ENCODE measurements at places on chromosomes 2 and 18. TPM values are rescaled to one million over a fixed set of nuclear protein-coding genes. Genes with fewer than 3 reads are reported as not detected.

ST8SIA5 gene
- not detected for total RNA-seq

DNA sequence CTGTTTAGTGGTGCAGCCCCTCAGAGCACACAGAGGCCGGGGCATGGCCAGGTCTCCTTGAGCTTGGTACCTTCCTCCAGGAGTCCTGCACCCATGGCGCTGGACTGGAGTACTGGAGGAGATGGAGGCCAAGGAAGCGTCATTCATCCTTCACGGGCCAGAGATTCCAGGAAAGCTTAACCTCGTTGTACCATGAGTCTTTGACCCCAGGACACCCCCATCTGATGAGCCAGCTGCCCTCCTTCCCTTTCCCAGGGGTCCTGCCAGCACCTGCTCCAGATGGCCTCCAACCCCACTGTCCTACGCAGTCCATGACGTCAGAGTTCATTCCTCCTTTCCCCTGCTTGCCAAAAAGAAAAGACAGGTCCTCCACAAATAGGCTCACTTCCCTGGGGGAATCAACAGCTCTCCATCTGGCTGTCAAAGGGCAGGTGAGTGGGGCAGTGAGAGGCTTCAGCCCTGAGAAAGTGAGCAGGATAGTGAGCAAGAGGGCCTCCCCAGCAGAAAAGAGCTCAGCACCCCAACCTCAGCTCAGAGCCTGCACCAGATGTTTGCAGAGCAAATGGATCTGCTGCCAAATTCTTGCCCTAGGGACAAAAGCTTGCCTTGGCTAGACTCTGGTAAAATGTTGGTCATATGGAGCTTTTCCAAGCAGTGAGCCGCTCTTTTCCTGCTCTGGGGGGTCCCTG lies 4.5 kb upstream of the NPPC start:
- DNase-seq: peak; percentile 66

MMADHC gene
- total RNA-seq: 106 TPM

- peak; percentile 94 for DNase-seq
These were observed 10.2 kb downstream of the NFATC1 start for GRCh38 chr18:79405781-79406575.

SPRED2 gene
- total RNA-seq: 21.7 TPM

DNA sequence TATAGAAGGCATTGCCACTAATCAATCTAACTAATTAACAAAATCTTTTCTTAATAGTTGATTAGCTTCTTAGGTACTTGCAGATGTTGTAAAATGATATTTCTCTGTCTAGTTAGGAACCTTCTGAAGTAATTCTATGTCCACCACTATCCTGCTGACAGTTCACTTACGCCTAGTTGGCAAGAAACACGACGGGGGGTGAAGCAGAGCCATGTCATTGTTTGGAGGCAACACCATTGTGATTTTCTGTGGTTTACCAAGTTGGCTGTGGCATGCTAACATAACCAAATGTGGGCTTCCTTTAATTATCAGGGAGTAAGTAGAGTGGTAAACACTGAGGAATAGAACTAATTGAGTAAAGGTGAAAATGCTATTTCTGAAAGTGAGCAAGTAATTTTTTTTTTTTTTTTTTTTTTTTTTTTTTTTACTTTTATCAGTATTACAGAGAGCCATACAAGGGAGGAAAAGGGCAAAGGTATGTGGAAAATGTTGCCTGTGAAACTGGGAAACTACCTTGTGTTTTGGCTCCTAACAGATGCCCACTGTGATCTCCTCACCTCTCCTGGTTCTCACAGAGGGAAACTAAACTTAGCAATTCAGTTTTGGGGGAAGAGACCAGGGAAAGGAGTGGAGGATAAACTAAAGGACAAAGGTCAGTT lies 126.8 kb downstream of the MEIS1 start:
- DNase-seq: no peak

GRCh38 chr2:45675263-45675812 lies 23.9 kb downstream of the PRKCE start:
- DNase-seq: no peak

DNA sequence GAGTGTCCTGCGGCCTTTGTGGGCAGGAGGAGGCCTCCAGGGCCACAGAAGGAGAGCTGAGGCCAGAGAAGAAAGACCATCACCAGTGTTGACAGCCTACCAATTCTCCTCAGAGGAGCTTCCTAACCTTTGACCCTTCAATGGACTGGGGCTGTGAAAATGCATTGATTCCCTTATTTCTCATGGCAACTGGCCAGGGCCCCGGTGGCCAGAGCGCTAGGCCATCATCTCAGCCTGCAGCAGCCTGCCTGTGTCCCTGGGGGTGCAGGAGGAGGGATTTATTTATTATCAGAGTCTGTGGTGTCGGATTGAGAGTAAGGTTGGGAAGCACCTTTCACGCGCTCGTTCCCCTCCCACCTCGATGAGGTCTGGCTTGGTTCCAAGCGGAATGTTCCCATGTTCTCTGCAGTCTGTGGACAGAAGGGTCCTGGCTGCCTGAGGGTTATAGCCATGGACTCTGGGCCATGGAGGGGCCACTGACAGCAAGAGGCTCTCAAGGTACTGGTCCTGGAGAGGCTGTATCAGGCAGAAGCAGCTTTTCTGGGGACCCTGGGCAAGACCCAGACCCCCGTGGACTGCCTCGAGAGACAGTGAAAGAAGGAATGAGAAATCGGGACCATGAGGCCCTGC lies 53.8 kb downstream of the CYP27C1 start:
- no peak for DNase-seq

- no peak for DNase-seq
These were observed 36.6 kb upstream of the SIGLEC15 start for GRCh38 chr18:45788861-45789260.

KCNG2 gene
- not detected for total RNA-seq

FAM161A gene
- 0.84 TPM for total RNA-seq

DNA sequence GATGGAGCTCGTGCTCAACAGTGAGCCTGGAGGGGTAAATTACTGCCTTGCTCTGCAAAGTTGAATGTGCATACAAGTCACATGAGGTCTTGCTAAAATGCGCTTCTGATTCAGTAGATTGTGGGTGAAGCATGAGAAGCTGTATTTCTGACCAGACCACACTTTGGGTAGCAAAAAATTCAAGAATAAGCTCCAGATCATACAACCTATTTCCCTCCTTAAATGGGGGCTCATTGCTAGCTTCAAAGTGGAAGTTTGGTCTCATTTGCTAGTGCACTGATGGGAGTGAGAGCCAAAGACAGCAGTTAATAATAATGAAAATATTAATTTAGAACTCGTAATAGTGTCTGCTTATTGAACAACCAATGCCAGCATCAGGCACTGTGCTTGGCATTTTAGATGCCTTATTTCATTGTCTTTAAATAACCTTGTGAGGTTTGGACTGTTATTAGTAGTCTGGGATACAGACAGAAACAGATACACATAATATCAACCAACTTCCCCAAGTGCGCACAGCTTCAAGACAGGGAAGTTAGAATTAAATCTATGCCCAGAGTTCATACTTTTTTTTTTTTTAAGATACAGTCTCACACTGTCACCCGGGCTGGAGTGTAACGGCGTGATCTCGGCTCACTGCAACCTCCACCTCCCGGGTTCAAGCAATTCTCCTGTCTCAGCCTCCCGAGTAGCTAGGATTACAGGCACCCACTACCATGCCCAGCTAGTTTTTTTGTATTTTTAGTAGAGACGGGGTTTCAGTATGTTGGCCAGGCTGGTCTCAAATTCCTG lies 18.0 kb downstream of the APOB start:
- DNase-seq: no peak

DNA sequence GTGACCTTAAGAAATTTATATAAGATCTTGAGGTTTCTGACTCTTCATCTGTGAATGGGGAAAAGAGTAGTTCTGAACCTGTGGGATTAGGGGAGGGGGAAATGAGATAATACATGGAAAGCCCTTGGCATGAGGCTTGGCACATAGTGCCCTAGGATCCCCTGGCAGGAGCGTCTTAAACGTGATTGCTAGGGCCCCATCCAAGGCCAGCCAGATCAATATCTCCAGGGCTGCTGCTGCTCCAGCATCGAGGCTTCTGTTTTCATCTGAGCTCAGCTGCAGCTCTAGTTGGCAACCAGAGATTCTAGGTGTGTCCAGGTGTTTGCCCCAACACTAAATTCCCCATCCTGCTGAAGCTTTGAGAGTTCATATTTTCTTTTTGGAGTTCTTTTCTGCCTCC lies 71.0 kb downstream of the IL1R2 start:
- DNase-seq: no peak

SLC23A3 gene
- 0.65 TPM for total RNA-seq

SCLY gene
- 6.7 TPM for total RNA-seq

DNA sequence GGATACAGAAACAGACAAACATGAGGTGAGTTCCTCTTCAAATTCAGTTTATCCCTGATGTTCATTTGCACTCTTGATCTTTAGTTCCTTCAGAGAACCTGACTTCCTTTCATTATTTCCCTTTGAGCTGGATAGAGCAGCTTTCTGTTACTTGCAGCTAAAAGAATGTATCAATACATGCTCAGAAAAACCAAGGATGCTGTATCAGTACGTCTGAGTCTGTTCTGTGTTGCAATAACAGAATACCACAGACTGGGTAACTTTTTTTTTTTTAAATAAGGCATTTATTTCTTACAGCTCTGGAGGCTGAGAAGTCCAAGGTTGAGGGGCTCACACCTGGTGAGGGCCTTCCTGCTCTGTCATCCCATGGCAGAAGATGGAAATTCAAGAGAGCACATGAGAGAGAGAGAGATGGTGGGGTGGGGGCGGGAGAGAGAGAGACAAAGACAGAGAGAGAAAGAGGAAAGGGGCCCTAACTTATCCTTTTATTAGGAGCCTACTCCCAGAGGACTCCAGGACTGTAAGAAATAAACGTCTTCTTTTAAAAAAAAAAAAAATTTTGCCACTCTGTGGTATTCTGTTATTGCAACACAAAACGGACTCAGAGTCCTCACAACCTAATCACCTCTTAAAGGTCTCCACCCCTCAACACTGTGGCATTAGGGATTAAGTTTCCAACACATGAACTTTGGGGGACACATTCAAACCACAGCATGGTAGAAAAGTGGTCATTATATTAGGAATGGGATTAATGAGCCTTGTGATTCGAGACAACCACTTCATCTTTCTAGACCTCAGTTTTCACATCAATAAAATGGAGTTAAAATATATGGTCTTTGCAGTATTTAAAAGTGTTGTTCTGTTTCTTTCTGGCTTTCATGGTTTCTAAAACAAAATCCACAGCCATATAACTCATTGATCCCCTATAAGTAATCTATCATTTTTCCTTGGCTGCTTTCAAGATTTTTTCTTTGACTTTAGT lies 18.4 kb upstream of the SELENOI start:
- DNase-seq: no peak

LIMS4 gene
- 1.3 TPM for total RNA-seq

DNA sequence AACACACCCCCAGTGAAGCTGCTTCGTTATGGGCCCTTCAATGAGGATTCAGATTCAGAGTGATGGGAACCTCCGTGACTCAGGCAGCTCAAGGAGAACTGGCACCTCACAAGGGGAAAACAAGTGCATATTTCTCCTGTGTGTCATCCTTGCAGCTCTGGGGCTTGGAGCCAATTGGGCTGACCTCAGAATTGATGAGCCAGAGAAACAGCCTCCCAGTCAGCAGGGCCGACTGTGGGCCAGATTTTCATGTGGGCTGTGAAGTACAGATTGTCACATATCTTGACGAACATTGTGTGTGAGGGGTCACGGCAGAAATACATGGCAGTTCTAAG lies 189.6 kb upstream of the SP5 start:
- DNase-seq: peak; percentile 96

DNA sequence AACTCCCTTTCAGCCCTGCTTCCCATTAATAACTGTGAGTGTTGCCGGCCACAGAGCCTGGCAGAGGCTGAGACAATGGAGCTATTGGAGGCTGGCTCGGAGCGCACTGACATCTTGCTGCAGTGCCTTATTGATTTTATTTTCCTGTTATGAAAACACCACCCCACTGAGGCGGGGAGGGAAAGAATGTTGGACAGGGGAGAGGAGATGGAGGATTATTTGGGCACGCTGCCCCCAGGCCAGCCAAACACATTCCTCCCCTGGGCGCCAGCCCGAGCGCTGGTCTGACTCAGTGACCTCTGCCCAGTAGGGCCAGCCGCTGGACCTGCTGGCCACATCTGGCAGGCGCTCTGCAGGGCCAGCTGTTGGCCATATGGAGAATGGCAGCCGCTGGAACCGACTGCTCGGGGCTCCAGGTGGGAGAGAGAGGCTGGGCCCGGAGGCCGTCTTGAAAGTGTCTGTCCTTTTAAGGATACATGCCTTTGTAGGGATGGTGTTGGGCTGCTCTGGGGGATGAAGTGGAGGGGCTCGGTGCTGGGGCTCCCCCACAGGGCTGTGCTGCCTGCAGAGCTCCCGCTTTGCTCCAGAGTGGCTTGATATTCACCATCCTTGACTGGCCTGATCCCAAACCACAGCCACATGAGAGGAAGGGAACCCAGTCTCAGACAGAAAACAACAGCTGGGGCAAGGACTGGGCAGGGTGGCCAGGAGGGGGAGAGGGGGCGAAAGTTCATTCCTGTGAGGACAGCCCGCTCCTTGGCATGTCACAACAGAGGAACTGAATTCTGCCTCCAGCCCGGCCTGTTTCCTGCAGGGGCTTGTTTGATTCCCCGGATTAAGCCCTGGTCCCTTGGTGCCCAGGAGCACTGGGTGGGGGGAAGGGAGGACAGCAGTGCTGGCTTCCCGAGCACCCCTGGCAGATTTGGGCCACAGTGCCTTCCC lies 179.0 kb downstream of the KLHL29 start:
- DNase-seq: peak; percentile 91

DNA sequence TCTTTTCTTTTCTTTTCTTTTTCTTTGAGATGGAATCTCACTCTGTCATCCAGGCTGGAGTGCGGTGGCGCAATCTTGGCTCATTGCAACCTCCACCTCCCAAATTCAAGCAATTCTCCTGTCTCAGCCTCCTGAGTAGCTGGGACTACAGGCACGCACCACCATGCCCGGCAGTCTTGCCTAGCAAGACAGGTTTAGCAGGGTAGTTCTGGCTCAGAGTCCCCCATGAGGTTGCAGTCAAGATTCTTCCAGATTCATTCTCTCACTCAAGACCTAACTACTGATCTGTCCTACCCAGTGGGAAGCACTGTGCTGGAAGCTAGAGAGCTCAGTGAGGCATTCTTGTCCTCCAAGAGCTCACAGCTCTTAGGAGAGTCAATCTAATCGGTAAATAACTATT lies 17.6 kb upstream of the ZAP70 start:
- DNase-seq: no peak

GRCh38 chr2:240557101-240557751 lies 562 bp downstream of the ANKMY1 start:
- DNase-seq: peak; percentile 85

DNA sequence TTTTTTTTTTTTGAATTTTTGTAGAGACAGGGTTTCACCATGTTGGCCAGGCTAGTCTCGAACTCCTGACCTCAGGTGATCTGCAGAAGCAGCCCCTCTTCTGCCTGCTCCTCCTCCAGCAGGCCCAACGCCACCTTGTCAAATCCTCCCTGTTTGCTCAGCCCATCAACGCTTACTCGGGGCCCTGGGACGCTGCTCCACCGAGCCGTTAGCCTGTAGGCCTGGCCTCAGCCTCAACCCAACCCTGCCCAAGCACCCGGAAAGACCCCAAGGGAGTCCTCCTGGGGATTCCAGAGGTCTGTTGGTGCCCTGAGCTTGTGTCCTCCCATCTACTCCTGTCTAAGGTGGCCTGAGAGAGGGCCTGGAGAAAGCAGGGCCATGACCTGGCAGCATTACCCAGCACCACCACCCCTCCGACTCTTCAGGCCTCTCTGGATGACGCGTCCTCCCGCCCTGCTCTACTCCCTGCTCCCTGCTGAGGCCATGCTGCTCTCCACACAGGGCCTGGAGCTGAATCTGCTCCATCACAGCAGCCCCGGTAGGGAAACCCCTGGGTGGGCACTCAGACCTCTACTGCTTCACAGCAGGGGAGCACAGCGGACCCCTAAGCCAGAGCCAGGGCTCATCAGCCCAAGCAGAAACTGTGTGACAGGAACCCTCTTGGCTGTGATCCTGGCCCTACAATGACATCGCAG lies 3.2 kb downstream of the STK25 start:
- no peak for DNase-seq

Measured in lower leg skin (tissue), 4 donors.